ENCODE measurements at places on chromosomes 7 and 10.

DNA sequence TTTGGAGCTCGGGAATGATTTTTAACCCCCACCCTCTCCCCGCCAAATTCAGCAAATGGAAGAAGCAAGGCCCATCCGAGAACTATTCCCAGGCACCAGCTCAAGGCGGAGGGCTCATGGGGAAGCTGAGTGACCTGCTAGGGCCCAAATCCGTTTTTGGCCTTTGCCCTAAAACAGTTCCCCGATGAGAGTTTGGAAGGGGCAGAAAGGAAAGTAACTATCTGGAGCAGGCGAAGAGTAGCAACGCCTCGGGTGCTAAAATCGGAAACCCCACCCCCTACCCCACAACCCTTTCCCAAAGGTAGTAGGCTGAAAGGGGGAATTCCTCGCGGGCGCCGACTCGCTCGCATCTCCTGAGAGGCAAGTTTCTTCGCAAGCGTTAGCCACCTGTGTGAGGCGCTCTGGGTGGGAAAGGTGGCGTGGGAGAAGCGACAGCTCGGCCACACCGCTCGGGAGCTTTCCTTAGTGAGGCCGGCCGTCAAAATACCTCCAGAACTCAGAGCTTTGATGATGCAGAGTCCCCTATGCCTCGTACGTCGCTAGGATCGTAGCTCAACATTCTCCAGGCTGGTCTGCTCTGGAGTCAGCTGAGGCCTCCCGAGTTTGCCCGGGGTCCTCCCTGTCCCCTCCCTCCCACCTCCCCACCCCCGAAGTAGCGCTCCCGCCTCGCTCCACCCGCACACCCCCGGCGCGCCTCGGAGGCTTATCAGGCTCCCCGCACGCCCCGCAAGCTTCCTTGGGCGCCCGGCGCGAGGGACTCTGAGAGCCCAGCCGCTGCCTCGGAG, 642 bp upstream of the PRKG1 start:
- H3K27ac ChIP-seq, result no peak overlapping the region
- H3K36me3 ChIP-seq, result no peaks in the 10 kb centered on the region
- peak; percentile 63 for DNase-seq
- H3K4me1 ChIP-seq, result peaks cover 6% of the 10 kb centered on the region
- peak overlapping the region; percentile 94 for H3K4me3 ChIP-seq

GRCh38 chr7:6886198-6886597, 60.1 kb upstream of the CCZ1B start:
- no peaks in the 10 kb centered on the region for H3K27me3 ChIP-seq
- no peaks in the 10 kb centered on the region for H3K36me3 ChIP-seq
- H3K27ac ChIP-seq, result no peak overlapping the region
- no peaks in the 10 kb centered on the region for H3K4me1 ChIP-seq
- no peak for DNase-seq

DNA sequence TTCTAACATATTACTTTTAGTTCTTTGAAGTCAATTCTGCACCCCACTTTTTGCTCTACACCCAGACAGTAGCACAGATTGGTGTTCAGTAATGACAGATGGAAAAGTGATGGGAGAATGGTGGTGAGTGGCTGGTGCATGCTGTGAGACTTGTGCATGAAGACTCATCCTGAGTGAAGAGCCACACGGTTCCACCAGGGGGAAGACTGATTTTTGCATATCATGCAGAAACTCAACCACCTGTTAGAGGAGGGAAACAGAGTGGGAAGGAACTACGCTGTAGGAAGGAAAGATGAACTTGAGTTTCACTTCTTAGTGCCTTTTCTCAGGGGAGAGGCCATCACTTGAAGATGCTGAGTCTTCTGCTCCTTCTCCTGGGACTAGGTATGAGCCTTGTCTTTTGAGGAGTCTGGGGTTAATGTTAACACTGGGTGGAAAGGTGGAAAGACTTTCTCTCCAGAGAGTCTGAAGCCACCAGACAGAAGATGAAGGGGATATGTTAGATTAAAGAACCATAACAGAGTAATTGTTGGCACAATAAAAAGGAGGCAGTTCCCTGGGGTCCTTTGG, 9.3 kb upstream of the PRSS1 start:
- H3K4me3 ChIP-seq, result no peak overlapping the region
- no peak overlapping the region for H3K27ac ChIP-seq
- H3K27me3 ChIP-seq, result no peaks in the 10 kb centered on the region
- no peaks in the 10 kb centered on the region for H3K36me3 ChIP-seq

GRCh38 chr7:154767142-154767541, 235.8 kb downstream of the PAXIP1 start:
- H3K4me1 ChIP-seq, result peaks cover 10% of the 10 kb centered on the region
- no peak overlapping the region for H3K27ac ChIP-seq
- H3K4me3 ChIP-seq, result no peak overlapping the region
- DNase-seq, result peak; percentile 47
- peaks cover 7% of the 10 kb centered on the region for H3K36me3 ChIP-seq

DNA sequence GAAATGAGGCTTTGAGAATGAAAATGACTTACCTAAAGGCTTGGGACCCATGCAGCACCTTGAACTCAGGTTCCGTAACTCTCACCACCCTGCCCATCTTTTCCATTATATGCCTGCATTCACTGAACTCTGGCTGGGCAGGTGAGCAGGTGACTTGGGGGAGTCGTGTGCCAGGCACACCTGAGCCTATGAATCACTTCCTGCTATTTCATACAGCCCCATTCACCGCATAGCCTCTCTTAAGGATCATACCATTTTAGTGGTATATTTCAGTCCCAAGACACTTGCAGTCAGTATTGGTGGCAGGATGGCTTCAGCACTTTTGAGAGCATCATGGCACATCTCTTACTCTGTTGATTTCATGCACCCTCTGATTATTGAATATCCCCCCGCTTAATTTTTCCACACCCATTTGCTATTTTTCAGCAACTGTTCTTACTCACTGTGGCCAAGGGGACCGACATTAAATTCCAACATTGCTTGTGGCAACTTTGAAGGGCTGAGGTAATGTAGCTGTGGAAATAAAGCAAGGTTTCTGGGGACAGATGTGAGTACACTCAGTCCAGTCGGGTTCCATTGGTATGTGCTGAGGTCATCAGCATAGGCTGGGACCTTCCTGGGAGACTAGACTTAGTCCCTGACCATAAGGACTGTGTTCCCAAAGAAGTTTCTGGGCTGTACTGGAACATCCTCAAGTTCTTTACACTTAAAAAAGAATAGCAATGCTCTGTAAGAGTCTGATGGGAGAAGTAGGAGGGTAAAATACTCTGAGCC, 39.8 kb upstream of the ZNF438 start:
- H3K36me3 ChIP-seq, result no peaks in the 10 kb centered on the region
- H3K4me1 ChIP-seq, result peaks cover 6% of the 10 kb centered on the region
- H3K4me3 ChIP-seq, result no peak overlapping the region
- DNase-seq, result no peak

GRCh38 chr7:157274991-157275427, 61.8 kb upstream of the DNAJB6 start:
- no peaks in the 10 kb centered on the region for H3K36me3 ChIP-seq
- no peaks in the 10 kb centered on the region for H3K27me3 ChIP-seq
- no peak for DNase-seq
- H3K4me3 ChIP-seq, result no peak overlapping the region

DNA sequence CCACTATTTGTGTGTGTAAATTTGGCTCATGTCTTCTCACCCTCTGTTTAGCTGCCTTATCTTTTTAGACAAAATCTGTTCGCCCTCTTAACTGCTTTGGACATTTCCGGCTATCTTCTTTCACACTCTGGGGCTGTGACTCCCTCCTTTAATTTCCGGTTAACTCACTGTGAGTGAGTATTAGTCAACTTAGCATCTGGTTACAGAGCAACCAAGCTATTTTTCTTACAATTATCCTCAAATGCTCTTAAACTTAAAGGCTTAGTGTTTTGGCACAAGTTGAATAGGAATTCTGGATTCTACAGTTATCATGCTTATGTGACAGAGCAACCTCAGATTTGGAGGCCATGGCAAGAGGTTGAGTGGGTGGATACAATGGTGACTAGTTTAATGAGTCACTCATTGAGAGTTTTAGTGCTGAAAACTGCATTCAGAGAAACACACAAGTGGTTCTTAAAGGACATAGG, 177.6 kb upstream of the SEMA3A start:
- H3K36me3 ChIP-seq, result no peaks in the 10 kb centered on the region
- H3K27me3 ChIP-seq, result no peaks in the 10 kb centered on the region

GRCh38 chr7:123770378-123770777, 21.6 kb upstream of the WASL start:
- DNase-seq, result no peak
- H3K27me3 ChIP-seq, result no peaks in the 10 kb centered on the region
- peaks cover 2% of the 10 kb centered on the region for H3K4me1 ChIP-seq
- no peaks in the 10 kb centered on the region for H3K36me3 ChIP-seq
- no peak overlapping the region for H3K4me3 ChIP-seq

DNA sequence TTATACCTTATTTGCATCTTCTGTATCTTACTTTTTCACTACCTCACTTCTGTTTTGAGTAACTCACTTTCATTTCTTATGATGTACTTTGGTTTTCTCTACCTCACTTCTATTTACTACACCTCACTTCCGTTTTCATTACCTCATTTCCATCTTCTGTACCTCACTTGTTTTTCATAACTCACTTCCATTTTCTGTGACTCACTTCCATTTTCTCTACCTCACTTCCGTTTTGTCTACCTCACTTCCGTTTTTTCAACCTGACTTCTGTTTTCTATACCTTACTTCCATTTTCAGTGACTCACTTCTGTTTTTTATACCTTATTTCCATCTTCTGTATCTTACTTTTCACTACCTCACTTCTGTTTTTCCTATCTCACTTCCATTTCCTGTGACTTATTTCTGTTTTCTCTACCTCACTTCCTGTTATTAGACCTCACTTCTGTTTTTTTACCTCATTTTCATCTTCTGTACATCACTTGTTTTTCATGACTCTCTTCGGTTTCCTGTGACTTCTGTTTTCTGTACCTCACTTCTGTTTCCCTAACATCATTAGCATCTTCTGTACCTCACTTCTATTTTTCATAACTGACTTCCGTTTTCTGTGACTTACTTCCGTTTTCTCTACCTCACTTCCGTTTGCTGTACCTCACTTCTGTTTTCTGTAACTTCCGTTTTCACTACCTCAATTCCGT, 493.1 kb upstream of the AKR1E2 start:
- no peaks in the 10 kb centered on the region for H3K27me3 ChIP-seq
- H3K36me3 ChIP-seq, result no peaks in the 10 kb centered on the region
- peaks cover 5% of the 10 kb centered on the region for H3K4me1 ChIP-seq
- H3K4me3 ChIP-seq, result no peak overlapping the region
- no peak for DNase-seq

DNA sequence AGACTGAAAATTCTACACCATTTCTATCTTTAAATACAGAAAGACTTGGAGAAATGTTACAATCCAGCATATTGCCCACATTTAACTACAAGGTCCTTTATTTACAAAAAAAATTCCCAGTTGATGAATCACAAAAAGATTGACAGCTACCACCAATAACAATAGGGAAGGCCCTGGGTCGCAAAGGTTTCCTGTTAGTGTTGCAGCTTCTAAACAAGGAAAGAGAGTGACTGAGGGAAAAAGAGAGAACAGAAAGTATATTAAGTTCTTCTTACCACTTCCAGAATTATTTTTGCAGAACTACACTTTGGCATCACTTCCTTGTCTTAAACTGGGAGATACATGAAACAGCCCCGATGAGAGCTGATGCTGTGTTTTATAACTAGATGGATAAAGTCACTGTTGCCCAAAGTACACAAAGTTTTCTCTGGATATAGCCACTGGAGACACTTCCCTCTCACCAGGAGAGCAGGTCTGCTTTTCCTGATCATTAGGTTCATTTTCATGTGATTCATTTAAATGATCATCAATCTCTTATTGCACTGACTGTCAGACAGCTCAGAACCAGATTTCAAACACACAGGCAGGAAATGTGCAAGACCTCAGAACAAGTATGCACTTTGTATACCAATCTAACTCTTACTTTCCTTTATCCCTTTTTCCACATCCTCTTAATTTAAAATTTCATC, 57.0 kb downstream of the SHTN1 start:
- H3K4me3 ChIP-seq, result no peak overlapping the region
- peak overlapping the region; percentile 64 for H3K27ac ChIP-seq
- no peaks in the 10 kb centered on the region for H3K36me3 ChIP-seq
- peaks cover 7% of the 10 kb centered on the region for H3K4me1 ChIP-seq
- no peaks in the 10 kb centered on the region for H3K27me3 ChIP-seq

- H3K36me3 ChIP-seq, result peaks cover 13% of the 10 kb centered on the region
- no peak overlapping the region for H3K27ac ChIP-seq
- H3K4me3 ChIP-seq, result no peak overlapping the region
- no peaks in the 10 kb centered on the region for H3K4me1 ChIP-seq
Measured at GRCh38 chr10:57338823-57339558, 928.7 kb downstream of the IPMK start.

DNA sequence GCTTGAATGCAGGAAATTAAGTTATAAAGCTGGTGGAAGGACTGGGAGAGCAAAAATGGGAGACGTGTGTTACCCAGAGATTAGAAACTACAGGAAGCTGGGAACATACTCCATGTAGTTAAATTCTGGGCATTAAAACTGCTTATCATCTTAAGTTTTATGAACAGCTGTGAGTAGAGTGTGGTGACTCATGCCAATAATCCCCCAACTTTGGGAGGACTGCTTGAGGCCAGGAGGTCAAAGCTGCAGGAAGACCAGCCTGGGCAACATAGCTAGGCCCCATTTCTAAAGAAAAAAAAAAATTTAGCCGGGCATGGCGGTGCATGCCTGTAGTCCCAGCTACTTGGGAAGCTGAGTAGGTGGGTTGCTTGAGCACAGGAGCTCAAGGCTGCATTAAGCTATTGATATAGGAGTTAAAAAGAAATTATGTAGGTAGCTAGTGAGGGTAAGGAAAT, 56.2 kb upstream of the SEPHS1 start:
- H3K4me1 ChIP-seq, result no peaks in the 10 kb centered on the region
- H3K27me3 ChIP-seq, result no peaks in the 10 kb centered on the region
- peaks cover 26% of the 10 kb centered on the region for H3K36me3 ChIP-seq
- no peak overlapping the region for H3K4me3 ChIP-seq
- no peak overlapping the region for H3K27ac ChIP-seq

GRCh38 chr10:11209830-11210181, 192.1 kb downstream of the CELF2 start:
- H3K27ac ChIP-seq, result no peak overlapping the region
- H3K4me1 ChIP-seq, result peaks cover 8% of the 10 kb centered on the region
- DNase-seq, result no peak

GRCh38 chr10:131077031-131077430, 234.5 kb downstream of the TCERG1L start:
- no peaks in the 10 kb centered on the region for H3K27me3 ChIP-seq
- H3K4me1 ChIP-seq, result no peaks in the 10 kb centered on the region
- H3K27ac ChIP-seq, result no peak overlapping the region
- no peaks in the 10 kb centered on the region for H3K36me3 ChIP-seq
- DNase-seq, result no peak
- H3K4me3 ChIP-seq, result no peak overlapping the region

- no peaks in the 10 kb centered on the region for H3K4me1 ChIP-seq
- no peak overlapping the region for H3K27ac ChIP-seq
- H3K36me3 ChIP-seq, result peaks cover 4% of the 10 kb centered on the region
- H3K4me3 ChIP-seq, result no peak overlapping the region
- no peaks in the 10 kb centered on the region for H3K27me3 ChIP-seq
- peak; percentile 75 for DNase-seq
Measured at GRCh38 chr10:49700997-49701396, 21.5 kb downstream of the C10orf53 start.

DNA sequence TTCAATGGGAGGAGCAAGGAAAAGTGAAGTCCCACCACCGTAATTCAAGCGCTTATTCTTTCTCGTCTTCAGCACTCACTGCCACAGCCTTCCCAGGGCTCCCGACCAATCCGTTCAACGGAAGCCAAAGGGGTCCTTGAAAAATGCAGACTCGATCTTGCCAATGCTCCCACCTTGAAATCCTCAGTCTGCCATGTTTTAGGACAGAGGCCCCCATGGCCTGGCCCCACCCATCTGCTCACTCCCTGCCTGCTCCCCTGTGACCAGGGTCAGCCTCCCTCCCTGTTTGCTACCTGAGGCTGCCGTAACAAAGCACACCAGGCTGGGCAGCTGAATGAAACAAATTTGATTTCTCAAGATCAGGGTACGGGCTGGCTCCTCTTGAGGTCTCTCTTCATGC, 3.0 kb upstream of the DNAAF5 start:
- H3K27ac ChIP-seq, result no peak overlapping the region
- H3K4me3 ChIP-seq, result no peak overlapping the region
- H3K36me3 ChIP-seq, result peaks cover 60% of the 10 kb centered on the region
- no peaks in the 10 kb centered on the region for H3K4me1 ChIP-seq

Data from H9 (cell line).